ENCODE measurements at places on chromosomes 3 and 15.

- DNase-seq = no peak
These were observed 18.6 kb downstream of the CRYGS start for GRCh38 chr3:186525369-186526255.

GRCh38 chr3:10552631-10552943 lies 47.2 kb upstream of the ATP2B2 start:
- DNase-seq = no peak

DNA sequence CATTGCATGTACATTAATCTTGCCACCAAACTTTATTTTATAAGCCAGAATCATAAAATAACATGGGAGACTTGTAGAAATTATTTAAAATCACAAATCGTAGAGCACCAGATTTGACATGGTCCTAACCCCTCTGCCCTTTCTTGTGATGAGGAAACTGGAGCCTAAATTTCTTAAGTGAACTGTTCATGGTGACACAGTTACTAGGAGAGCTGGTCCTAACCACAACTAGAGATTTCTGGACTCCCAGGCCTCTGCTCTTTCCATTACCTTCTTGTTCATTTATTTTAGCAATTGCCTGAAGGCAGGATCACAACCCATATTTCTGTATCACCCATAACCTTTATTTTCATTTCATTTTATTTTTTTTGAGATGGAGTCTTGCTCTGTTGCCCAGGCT lies 352.5 kb downstream of the LPP start:
- DNase-seq = no peak

DNA sequence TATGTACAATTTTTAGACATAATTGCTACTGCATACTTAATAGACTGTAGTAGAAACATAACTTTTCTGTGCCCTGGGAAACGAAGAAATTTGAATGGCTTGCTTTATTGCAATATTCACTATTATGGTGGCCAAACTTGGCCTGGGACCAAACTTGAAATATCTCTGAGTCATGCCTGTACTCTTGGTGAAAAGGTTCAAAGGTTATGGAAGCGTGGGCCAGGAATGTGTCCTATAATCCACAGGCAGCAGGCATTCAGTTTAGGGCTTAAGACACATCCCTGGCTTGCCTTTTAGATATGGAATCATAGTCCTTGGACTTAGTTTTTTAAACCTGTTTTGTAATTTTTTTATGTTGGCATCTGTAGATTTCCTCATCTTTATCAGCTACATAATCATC lies 124.3 kb downstream of the LRIG1 start:
- DNase-seq = peak; percentile 48

- DNase-seq = no peak
These were observed 6.0 kb downstream of the TADA3 start for GRCh38 chr3:9786209-9786739.

GRCh38 chr15:97174886-97175540 lies 785.5 kb upstream of the ARRDC4 start:
- no peak for DNase-seq

DNA sequence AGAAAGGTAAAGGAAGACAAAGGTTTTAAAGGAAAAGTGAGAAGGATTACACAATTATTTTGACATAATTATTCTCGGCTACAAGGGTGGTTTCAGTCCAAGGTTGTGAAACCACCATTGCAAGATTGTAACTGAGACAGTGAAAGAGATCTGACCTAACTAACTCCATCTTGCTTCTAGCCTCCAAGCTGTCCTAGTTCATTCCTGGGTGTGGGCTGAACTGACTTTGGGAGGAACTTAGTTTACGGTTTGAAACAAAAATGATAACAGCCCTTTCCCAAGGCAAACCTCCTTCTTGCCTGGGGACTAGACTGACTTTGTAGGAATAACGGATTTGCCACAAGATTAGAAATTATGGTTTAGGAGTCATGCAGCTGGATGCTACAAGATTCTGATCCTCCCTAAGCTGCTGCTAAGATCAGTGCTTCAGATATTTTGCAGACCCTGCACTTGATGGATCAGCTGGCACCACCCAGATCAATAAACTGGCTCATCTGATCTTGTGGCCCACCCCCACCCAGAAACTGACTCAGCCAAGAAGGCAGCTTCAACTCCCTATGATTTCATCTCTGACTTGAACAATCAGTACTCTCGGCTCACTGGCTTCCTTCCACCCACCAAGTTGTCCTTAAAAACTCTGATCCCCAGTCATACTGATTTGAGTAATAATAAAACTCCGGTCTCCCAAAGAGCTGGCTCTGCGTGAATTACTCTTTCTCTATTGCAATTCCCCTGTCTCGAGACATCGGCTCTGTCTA lies 57.7 kb upstream of the AADACL2 start:
- DNase-seq = peak; percentile 28

- peak; percentile 72 for DNase-seq
These were observed 108.5 kb downstream of the CYP19A1 start for GRCh38 chr15:51229907-51230330.

- peak; percentile 91 for DNase-seq
These were observed 23.1 kb downstream of the AADAC start for GRCh38 chr3:151837057-151837456.

DNA sequence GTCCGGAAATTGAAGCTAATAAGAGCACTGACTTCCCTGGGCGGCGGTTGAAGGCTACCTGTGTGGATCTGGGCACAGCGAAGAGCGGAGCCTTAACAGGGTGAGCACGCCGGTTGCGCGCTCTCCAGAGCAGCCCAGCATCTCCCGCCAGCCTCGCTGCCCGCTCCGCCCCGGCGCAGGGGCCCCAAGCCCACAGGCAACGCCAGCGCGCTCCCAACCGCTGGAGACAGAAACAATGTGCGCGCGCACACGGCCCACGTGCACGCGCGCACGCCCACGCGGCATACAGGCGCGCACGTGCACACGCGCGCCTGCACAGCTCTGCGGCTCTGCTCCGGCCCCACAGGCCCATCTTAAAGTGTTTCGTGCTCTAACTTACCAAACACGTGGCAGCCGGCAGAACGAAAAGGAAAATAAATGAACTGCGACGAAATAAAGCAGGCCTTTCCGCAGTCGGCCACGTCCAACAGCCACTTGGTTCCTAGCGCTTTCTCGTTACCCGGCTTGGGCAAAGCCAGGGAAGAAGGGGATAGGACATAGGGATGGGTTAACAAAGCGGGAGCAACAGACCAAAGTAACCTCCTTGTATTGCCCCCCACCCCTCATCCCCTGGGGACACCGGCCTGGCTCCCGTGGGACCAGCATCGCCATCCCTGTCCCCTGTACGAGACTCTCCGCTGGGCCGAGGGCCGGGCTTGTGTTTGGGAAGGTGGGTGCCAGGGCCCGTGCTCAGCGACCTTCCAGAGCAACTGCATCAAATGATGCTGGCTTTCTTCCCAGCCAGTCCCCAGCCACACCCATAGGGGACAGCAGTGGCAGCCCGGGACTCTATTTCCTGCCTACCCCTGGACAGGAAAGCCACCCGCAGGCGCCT lies 203.7 kb downstream of the ABHD5 start:
- peak; percentile 89 for DNase-seq

- no peak for DNase-seq
These were observed 532.4 kb upstream of the GBE1 start for GRCh38 chr3:82293867-82294266.

DNA sequence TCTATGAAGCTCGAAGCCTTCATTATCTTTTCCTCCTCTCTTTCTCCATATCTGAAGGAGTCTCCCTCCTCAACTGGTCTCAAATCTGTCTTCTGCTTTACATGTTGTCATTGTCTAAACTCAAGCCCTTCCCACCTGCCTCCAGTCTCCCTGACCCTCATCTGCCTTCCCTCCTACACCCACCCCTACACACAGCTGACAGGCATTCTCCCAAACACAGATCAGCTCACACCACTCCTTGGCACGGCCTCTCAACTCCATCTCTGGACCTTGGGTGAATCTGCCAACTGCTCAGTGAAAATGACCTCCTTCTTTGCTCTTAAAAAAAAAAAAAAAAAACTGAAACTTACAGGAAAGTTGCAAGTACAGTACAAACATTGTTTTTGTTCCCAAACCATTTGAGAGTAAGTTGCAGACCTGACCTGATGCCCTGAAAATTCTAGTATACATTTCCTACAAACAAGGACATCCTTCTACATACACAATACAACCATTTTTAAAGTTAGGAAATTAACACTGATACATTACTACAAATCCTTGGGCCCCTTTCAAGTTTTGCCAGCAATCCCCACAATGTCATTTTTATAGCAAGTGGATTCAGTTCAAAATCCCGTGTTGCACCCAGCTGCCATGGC lies 49.4 kb upstream of the UBE2E1 start:
- DNase-seq = no peak

- no peak for DNase-seq
These were observed 231.2 kb upstream of the TPRG1 start for GRCh38 chr3:188940573-188940932.

- DNase-seq = no peak
These were observed 151.4 kb downstream of the CHDH start for GRCh38 chr3:53694666-53695323.

DNA sequence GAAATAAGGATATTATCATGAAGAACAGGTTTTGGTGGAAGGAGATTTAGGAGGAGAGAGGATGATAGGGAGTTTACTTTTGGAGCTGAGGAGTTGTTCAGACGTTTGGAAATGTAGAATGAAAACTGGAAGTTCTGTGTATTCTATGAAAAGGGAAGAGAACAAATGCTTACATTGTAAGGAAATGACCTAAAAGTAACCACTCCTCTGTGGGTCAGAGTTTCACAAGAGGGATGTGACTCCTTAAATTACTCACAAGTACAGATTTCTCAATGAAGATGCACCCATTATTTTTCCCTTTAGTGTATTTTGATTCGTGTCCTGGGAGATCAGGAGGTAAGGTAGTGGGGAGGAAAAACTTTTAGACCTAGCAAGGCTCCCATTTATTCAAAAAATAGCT lies 4.0 kb downstream of the RNF13 start:
- peak; percentile 87 for DNase-seq

- no peak for DNase-seq
These were observed 710 bp downstream of the LRRC57 start for GRCh38 chr15:42547918-42548248.
